WTC11 (cell line): ENCODE measurements at places on chromosomes 12 and 14. TPM values are rescaled to one million over a fixed set of nuclear protein-coding genes. Genes with fewer than 3 reads are reported as not detected.

The HOXC11 gene
- total RNA-seq = not detected in 3 replicates

The RAD52 gene
- 17.1 to 20.7 TPM (median 19.2 TPM) in 3 replicates for total RNA-seq

The RNF212B gene
- total RNA-seq = 0.27 to 0.55 TPM (median 0.46 TPM) in 3 replicates

DNA sequence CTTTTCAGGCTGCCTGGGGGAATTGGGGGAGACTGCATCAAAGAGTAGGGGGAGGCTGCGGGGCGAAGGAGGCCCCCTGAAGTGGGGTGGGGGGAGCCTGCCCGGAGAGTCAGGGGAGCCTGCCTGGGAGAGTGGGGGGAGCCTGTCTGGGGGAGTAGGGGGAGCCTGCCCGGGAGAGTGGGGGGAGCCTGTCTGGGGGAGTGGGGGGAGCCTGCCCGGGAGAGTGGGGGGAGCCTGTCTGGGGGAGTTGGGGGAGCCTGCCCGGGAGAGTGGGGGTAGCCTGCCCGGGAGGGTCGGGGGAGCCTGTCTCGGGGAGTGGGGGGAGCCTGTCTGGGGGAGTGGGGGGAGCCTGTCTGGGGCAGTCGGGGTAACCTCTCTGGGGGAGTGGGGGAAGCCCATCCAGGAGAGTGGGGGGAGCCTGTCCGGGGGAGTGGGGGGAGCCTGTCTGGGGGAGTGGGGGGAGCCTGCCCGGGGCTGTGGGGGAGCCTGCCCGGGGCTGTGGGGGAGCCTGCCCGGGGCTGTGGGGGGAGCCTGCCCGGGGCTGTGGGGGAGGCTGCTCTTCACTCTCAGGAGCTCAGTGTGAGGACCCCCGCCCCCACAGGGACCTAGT lies 6.5 kb upstream of the DEGS2 start:
- no peaks in the 10 kb centered on the region for H3K36me3 ChIP-seq
- H3K27ac ChIP-seq = no peak overlapping the region
- H3K4me3 ChIP-seq = peak overlapping the region; percentile 64
- peaks cover 10% of the 10 kb centered on the region for H3K4me1 ChIP-seq

- peaks cover 20% of the 10 kb centered on the region for H3K4me1 ChIP-seq
- H3K36me3 ChIP-seq = no peaks in the 10 kb centered on the region
- no peaks in the 10 kb centered on the region for H3K27me3 ChIP-seq
- no peak overlapping the region for H3K27ac ChIP-seq
These were observed 31.1 kb upstream of the TMX1 start for GRCh38 chr14:51208982-51209381.

DNA sequence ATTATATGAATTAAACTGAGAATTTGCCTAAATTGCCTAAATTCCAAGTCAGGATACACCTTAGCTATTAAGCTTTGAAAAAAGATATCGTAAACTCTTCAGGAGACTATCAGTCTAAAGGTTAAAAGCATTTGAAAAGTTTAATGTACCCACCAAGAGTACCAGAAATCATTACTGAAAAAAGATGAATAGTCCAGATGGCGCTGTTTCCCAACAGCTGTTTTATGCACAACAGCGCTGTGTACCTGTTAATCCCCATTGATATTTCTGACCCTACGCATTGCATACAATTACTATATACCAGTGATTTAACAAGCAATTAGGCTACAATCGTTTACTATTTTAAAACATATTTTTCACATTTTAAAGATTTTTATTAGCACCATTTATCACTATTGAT lies 185.0 kb downstream of the PLCZ1 start:
- H3K4me1 ChIP-seq = peaks cover 8% of the 10 kb centered on the region
- no peak for DNase-seq
- H3K27me3 ChIP-seq = no peaks in the 10 kb centered on the region

- peaks cover 23% of the 10 kb centered on the region for H3K27me3 ChIP-seq
- peak overlapping the region; percentile 90 for H3K4me3 ChIP-seq
These were observed 1.6 kb upstream of the NFATC4 start for GRCh38 chr14:24366413-24366720.

DNA sequence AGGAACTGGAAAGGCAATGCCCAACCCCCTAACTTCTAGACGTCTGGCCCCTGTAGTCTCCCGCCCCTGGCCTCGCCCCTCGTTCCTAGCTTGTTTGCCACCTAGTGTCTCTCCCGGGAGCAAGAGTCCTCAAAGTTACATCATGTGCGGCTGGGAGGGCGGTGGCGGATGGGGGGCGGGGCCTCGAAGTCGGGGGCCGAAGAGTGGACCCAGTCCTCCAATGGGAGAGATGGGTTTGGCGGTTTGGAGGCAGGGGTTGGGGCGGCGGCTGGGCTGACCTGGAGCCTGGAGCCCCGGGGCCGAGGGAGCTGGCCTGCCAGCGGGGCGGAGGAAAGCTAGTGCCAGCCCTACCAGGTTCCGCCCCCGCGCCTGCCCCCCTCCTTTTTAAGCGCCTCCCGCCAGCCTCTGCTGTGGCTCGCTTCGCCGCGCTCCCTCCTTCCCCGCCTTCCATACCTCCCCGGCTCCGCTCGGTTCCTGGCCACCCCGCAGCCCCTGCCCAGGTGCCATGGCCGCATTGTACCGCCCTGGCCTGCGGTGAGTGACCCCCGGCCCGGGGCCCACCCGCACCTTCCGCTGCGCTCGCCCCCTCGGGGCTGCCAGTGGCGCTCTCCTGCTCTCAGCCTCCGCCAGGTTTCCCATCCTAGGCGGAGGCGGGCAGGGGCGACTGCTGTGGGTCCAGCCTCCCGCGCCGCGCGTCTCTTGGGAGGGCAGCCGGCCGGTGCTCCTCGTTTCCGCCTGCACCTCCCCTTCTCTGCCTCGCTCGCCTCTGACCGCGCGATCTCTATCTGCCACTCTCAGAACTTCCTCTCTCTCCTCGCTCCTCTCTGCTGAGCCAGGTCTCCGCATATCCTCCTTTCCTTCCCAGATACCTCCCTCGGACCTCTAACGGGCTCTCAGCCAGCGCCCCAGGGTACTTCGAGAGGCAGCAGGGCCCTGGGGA lies at the start of gene PCK2:
Gene PCK2 (plus strand): TSS at position 411 of the 940 bp plus-strand sequence. CDS start 95 bp downstream, at position 506.
- peak within 1 kb of the TSS; percentile 98 for H3K4me3 ChIP-seq
- H3K27ac ChIP-seq = peak within 1 kb of the TSS; percentile 98
- peak; percentile 98 for DNase-seq
- peaks cover 32% of the 10 kb centered on the region for H3K4me1 ChIP-seq
- H3K36me3 ChIP-seq = peaks cover 11% of the 10 kb centered on the region
- peaks cover 10% of the 10 kb centered on the region for H3K27me3 ChIP-seq

DNA sequence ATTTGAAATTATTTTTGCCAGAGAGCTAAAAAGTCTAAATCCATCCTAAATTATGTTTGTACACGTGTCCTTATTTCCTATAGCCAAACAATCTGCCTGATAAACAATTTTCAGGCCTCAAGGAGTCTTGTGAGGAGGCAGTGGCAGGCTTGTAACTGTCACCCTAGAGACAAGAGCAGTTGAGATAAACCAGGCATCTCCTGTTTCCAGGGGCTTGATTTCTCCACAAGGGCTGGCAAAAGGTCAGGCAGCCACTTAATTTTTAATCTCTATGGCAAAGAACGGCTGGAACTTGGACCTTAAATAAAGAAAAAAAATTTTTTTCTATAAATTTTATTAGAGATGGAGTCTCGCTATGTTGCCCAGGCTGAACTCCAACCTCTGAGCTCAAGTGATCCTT lies 15.5 kb downstream of the PKP2 start:
- H3K27ac ChIP-seq = no peak overlapping the region
- peaks cover 28% of the 10 kb centered on the region for H3K4me1 ChIP-seq
- no peak for DNase-seq
- H3K36me3 ChIP-seq = peaks cover 11% of the 10 kb centered on the region; the same call in 1 of the 2 replicates
- no peaks in the 10 kb centered on the region for H3K27me3 ChIP-seq

DNA sequence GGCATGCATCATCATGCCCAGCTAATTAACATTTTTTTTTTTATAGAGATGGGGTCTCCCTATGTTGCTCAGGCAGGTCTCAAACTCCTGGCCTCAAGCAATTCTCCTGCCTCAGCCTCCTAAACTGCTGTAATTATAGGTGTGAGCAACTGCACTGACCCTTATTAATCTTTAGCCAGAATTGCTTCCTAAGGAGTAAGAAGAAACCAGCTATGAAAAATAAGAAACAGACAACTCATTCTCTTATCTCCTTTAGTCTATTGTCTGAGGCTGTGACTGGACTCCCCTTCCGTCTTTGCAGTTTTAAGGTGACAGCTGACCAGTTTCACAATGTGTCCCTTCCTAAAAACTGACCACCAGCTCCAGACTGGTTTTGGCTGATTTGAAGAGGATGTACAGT lies 52.4 kb downstream of the EMP1 start:
- no peak overlapping the region for H3K4me3 ChIP-seq
- H3K4me1 ChIP-seq = peaks cover 1% of the 10 kb centered on the region
- DNase-seq = no peak
- H3K27ac ChIP-seq = no peak overlapping the region

GRCh38 chr14:90803249-90803648 lies 13.0 kb downstream of the TTC7B start:
- H3K27me3 ChIP-seq = no peaks in the 10 kb centered on the region
- no peak overlapping the region for H3K4me3 ChIP-seq
- H3K36me3 ChIP-seq = no peaks in the 10 kb centered on the region
- peaks cover 14% of the 10 kb centered on the region for H3K4me1 ChIP-seq

DNA sequence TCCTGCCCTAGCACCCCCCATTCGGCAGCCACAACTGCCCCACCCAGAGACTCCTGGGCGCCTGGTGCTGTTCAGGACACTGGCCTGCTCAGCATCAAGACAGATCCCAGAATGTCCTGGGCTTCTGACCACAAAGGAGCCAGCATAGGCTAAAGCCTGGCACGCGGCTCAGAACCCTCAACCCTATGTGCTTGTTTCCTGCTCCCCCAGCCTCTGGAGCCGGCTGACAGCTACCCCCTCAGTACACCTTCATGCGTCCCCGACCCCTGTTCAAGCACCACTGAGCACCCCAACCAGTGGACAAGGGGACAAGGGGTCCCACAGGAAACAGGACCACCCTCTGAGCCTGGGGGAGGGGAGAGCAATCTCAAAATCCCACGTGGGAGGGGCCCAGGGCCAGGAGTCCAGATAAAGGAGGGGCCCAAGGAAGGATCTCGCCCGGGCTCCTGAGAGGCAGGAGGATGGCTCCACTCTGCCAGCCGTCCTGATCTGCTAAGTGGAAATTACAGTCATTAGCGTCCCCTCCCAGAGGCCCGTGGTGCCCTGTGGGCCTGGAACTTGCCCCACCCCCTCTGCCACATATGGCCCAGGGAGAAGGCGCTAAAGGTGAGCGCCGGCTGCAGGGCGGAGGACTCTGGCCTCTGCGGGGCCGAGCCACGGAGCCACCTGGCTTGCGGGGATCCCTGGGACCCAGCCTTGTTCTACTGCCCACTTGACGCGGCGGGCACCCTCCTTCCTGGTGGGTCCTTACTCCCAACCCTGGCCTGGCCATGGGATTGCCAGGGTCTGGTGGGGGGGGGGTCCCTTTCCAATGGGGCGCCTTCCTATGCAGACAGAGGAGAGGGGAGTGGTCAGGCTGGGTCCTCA lies 27.2 kb upstream of the GPR132 start:
- H3K4me1 ChIP-seq = peaks cover 16% of the 10 kb centered on the region; the same call in 1 of the 2 replicates
- peak overlapping the region; percentile 79 for H3K4me3 ChIP-seq
- peaks cover 59% of the 10 kb centered on the region for H3K27me3 ChIP-seq
- H3K36me3 ChIP-seq = no peaks in the 10 kb centered on the region

GRCh38 chr12:117032593-117033381 lies 66.4 kb downstream of the TESC start:
- H3K27me3 ChIP-seq = no peaks in the 10 kb centered on the region
- no peak overlapping the region for H3K4me3 ChIP-seq
- peaks cover 16% of the 10 kb centered on the region for H3K4me1 ChIP-seq
- no peaks in the 10 kb centered on the region for H3K36me3 ChIP-seq
- DNase-seq = peak; percentile 33
- H3K27ac ChIP-seq = peak overlapping the region; percentile 15; the same call in 1 of the 2 replicates

The SDR9C7 gene
- not detected in 3 replicates for total RNA-seq

The ADAM21 gene
- total RNA-seq = not detected in 3 replicates

- H3K36me3 ChIP-seq = peaks cover 3% of the 10 kb centered on the region; the same call in 1 of the 2 replicates
- no peak overlapping the region for H3K4me3 ChIP-seq
- H3K4me1 ChIP-seq = no peaks in the 10 kb centered on the region
- peaks cover 20% of the 10 kb centered on the region for H3K27me3 ChIP-seq
These were observed 26.5 kb downstream of the CCDC92 start for GRCh38 chr12:123946152-123946515.
